ENCODE measurements at places on chromosomes 3 and 15.
A peak's percentile ranks its signal among the peaks of the same experiment; 100 is the strongest.

- DNase-seq, result no peak
Observed at GRCh38 chr3:124663690-124664089, 66.6 kb upstream of the UMPS start.

GRCh38 chr3:168094580-168094876, 1.2 kb downstream of the GOLIM4 start:
- DNase-seq, result peak; percentile 73

DNA sequence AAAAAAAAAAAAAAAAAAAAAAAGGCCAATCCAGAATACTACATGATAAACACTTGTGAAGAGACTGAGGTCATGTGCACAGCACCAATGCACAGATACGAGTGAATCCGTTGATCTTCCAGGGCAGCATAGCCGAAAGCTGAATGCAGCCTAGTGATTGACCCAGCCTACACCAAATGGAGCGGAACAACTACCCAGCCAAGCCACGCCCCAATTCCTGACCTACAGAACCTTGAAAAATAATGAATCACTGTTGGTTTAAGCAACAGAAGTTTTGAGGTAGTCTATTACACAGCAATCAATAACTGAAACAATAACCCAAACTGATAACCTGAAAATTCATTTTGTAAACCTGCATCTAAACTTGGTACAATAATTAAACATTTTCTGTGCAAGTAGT, 361.0 kb downstream of the FHIT start:
- no peak for DNase-seq

- peak; percentile 25 for DNase-seq
Observed at GRCh38 chr3:47512416-47513124, 942 bp downstream of the ELP6 start.

GRCh38 chr3:135083756-135084155, 288.7 kb downstream of the EPHB1 start:
- DNase-seq, result no peak

GRCh38 chr3:102182162-102182561, 252.7 kb upstream of the ZPLD1 start:
- DNase-seq, result no peak

- DNase-seq, result peak; percentile 52
Observed at GRCh38 chr15:77599899-77600298, 32.8 kb downstream of the LINGO1 start.

DNA sequence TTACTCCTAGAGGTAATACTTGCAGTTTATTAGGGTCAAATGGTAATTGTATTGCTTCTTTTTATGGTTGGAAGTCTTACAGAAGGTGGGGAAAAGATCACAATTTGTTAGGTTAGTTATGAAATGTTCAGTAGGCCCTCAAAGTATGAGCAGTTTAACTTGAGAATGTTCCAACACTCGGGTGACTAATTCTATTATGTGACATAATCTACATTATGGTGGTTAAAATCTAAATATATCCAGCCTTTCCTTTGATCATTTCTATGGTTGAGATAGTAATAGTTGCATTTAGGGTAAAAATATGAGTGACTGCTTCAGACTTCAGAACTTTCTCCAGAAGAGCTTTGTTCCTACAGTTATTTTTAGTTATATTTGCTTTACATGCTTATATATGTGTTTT, 19.6 kb upstream of the FBXO22 start:
- DNase-seq, result no peak

- peak; percentile 80 for DNase-seq
Observed at GRCh38 chr15:74422652-74423430, 10.9 kb downstream of the SEMA7A start.

DNA sequence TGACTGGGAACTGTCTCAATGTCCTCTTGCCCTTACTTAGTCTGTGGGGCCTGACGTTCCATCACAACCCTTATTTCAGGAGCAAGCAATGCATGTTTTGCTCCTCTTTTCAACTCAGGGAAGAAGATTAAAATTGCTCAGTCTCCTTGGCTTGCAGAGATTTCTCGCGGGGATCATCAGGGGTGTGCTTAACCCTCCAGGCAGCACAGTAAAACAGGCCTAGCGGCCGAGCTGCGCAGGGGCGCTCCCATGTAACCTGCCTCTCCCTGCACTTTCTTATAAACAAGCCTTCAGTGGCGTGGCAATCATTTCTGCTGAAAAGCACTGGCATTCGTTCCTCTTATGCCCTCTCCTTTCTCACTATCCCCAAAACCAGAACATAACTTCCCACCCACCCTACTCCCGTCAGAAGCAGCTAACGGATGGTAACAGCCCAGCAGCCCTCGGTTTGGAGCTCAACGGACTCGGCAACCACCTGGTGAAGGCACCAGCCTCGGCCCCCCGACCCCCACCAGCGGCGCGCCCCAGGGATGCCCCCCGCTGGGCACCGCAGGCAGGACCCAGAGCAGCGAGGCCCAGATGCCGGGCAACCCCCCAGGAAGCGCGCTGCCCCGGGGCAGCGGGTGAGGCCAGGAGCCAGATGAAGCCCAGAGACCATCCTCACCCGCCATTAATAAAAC, 1.1 kb downstream of the MCF2L2 start:
- DNase-seq, result no peak

GRCh38 chr3:123960781-123961507, at the start of gene CCDC14:
Gene CCDC14, minus strand, starts transcription at chr3:123961229. Its CDS starts 56 bp downstream, at chr3:123961173.
- DNase-seq, result peak; percentile 96

DNA sequence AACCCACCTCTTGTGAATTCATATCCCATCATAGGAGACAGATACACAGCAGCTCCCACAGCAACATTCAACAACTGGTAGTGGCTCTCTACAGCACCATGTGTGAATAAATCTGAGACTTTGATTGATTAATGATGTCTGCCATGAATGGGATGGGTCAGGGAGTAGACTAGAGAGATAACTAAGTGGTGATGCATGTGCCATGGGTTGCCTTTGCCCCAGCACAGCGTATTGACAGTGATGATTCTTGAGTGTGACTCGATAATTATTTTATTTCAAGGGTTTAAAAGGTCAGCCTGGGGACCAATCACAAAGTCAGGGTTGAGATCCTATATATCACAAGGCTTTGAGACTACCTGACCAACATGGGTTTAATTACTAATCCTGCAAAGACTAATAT, 295.9 kb downstream of the PTPRG start:
- DNase-seq, result no peak

DNA sequence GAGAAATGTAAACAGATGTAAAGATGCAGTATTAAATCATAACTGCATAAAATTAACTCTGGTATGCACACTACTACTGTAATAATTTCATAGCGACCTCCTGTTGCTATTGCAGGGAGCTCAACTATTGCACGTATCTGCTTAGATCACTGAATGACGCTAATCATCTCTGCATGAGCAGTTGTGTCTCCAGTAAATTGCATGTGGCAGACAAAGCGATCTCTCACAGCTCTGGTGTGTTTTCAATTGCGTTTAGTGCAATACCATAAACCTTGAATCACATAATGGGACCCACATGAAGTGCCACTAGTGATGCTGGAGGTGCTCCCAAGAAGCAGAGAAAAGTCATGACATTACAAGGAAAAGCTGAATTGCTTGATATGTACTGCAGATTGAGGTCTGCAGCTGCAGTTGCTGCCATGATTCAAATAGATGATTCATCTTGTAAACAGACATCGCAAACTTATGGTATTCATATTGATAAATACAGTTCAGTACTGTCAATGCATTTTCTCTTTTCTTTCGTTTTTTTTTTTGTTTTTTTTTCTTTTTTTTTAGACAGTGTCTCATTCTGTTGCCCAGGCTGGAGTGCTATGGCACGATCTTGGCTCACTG, 30.2 kb upstream of the LCTL start:
- peak; percentile 92 for DNase-seq

DNA sequence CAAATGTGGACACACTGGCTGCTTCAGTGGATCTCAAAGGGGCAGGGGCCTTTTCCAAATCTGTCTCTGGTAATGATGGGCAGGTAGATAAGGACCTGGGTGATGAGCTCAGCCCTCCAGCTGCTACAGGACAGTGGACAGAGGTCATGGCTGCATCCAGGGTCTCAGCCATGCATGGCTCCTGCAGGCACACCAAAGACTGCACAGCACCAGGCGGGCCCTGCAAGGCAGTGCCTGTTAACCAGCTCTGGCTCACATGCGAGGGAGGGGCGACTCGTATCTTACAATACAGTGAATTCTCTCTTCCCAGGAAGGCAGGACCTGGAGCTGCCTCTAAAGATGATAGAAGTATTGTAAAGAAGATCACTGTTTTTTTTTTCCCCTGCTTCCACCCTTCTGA, 58.7 kb downstream of the OXNAD1 start:
- no peak for DNase-seq

DNA sequence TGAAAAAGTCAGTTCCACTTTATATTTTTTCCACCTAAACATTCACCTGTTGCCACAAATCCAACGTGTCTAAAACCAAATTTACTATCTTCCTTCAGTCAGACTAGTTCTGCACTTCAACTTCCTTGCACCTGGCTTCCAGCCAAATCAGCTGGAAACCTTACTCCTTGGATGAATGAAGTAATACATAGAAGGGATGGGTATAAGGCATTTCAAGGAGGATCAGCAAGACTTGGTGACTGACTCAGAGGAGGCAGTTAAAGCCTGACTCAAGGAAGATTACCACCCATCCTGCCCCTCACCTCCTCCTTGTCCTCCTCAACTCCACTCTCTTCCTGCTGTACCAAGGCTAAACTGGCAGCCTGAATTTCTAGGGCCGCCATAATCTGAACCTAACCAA, 37.1 kb downstream of the QTRT2 start:
- peak; percentile 68 for DNase-seq

DNA sequence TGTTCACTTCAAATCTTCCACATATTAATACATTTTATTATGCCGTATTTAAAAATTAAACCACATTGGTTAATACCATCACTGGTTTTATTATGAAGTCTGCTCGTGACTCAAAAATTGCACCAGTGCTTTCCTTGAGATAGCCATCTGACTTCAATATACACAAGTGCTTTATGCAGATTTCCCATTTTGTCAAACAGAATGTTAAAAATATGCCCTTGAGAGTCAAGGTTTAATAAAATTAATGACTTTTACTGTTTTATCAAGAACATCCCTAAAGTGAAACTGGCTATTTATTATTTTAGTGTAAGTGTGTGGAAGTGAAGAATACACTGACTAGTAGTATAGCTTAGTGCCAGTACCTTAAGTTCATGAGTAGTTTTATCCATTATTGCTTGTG, 139.3 kb upstream of the SOX2 start:
- no peak for DNase-seq

- DNase-seq, result no peak
Observed at GRCh38 chr15:71238926-71239325, 123.7 kb downstream of the THSD4 start.

GRCh38 chr3:124969963-124970722, 35.6 kb upstream of the MUC13 start:
- no peak for DNase-seq

DNA sequence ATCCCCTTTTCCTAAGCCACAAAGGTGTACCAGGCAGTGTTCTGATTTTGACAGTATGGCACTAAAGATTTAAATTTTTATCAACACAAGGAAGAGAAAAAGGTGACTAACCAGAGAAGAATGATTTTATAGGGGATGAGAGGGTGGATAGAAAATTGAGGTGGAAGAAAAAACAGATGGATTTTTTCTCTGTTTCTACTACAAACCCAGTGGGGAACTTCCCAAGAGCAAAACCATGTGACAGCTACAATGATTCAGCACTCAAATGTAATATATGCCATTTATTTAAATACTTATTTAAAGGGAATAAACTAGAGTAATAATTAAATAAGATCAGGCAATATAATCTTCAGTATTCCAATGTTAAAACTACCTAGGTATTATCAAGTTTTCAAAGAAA, 11.1 kb downstream of the DCUN1D1 start:
- DNase-seq, result no peak

- DNase-seq, result no peak
Observed at GRCh38 chr3:186152361-186152798, 43.5 kb upstream of the ETV5 start.

GRCh38 chr3:71497971-71498444, 85.5 kb downstream of the FOXP1 start:
- DNase-seq, result no peak

DNA sequence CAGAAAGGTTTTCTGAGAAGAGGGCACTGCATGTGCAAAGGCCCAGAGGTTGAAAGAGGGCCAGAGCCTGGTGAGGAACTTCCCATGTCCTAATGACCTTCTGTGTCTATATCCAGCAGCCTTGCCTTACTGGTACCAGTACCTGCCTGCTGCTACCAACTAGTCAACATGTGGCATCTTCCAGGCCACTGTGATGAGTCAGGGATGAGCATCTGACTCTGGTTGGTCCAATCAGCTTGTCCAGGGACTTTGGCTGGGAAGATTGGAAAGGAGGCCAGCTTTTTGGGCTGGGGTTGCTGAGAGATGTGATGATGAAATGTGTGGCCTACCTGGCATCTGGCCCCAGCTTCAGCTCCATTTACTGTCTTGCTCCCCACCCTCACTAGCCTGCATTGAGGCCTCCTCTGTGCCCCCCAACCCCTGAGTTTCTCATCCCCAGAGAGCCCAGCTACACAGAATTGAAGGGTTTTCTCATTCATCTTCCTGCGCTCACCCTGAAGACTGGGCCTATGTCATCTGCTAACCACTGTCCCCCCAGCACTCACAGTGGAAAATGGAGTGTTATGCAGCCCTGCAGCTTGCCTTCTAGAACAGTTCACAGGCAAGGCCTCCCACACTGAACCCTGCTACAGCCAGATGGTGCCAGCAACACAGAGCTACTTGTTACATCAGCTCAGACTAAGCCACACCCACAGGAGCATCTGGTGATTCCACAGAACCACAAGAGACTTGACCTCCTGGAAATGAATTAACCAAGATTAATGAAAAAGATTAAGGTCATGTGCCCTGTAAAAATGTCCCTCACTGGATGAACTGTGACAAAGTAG, 1.3 kb upstream of the TWF2 start:
- DNase-seq, result peak; percentile 85

GRCh38 chr3:128009952-128010846, 42.0 kb upstream of the SEC61A1 start:
- DNase-seq, result no peak

GRCh38 chr3:37310666-37311050, 136.3 kb upstream of the LRRFIP2 start:
- no peak for DNase-seq

GRCh38 chr3:119817071-119817470, 35.2 kb downstream of the NR1I2 start:
- no peak for DNase-seq

- peak; percentile 75 for DNase-seq
Observed at GRCh38 chr3:30628901-30629590, 22.6 kb downstream of the TGFBR2 start.

GRCh38 chr3:44682182-44682896, 30.1 kb upstream of the ZNF502 start:
- DNase-seq, result no peak

DNA sequence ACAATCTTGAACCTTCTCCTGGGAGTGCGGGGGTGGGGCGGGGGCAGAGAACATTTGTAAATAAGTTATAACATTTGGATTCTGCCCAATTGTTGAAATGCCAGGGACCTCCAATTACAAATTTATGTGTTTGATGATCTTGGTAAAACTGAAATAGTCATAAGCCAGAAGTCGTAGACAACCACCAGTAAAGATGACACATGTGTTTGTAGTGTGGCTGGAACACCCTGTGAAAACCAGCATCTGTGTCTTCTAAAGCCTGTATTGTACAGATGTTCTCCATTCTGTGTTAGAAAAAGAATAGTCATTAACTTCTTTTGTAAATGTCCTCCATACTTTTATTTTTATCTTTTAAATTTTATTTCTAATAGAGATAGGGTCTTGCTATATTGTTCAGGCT, 61.8 kb downstream of the ARIH1 start:
- DNase-seq, result no peak

GRCh38 chr3:133130168-133130567, 92.0 kb downstream of the TMEM108 start:
- DNase-seq, result no peak
